ENCODE measurements at places on chromosomes 12 and 14. TPM values are rescaled to one million over a fixed set of nuclear protein-coding genes. Genes with fewer than 3 reads are reported as not detected.

GRCh38 chr14:32896979-32897697 is 41.5 kb upstream of the NPAS3 start:
- peak; percentile 45 for DNase-seq

- DNase-seq = no peak
Measured at GRCh38 chr14:76501156-76501720, 125.3 kb downstream of the ESRRB start.

DNA sequence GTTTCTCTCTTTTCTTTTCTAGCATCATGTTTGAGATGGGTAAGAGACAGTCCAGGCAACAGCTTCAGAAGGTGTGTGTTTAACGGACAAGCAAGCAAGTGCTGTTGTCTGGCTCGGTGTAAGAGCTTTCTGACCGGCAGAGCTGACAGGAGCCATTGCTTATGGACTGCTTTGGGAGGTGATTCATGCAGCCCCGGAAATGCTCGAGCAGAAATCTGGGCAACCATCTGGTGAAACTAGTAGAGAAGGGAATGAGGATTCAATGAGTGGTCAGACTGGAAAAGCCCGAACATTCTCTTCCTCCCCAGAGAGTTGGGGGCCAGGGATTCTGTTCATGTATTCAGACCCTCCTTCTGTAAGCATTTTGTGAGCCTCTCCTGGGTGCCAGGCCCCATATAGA is 24.4 kb downstream of the TUNAR start:
- peak; percentile 82 for DNase-seq

DNA sequence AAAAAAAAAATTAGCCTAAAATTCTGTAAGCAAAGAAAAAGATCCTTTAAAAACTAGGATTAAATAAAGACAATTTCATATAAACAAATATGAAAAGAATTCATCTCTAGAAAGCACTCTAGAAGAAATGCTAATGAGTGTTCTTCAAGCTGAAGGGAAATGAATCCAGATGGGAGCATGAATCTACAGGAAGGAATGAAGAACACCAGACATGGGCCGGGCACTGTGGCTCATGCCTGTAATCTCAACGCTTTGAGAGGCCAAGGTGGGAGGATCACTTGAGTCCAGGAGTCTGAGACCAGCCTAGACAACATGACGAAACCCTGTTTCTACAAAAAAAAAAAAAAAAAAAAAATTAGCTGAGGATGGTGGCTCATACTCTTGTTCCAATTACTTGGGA is 297.2 kb downstream of the FBXL14 start:
- DNase-seq = no peak

GRCh38 chr14:69951263-69951662 is 72.0 kb downstream of the SMOC1 start:
- DNase-seq = no peak

DNA sequence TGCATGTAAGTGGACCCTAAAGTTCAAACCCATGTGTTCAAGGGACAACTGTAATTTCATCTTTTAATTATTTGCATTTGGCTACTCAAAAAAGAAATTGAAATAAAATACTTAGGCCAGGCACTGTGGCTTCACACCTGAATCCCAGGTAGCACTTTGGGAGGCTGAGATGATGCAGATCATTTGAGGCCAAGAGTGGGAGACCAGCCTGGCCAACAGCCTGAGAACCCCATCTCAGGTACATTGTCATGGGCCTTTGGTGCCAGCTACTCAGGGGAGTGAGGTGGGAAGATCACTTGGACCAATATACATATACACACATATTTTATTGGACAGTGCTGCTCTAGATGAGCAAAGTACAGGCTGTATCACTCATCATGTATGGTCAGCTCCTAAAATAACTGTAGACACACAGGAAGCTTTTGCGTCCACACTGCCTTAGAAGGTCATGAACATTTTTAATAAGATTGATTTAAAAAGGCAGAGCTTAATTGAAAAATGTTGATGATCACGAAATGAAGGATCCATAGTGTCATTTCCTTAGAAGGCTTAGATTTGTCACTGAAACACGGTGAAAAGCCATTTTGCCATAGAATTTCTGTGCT is 2.5 kb upstream of the ZCCHC8 start:
- DNase-seq = no peak

GRCh38 chr14:102390064-102390855 is 27.5 kb downstream of the TECPR2 start:
- no peak for DNase-seq

- DNase-seq = no peak
Measured at GRCh38 chr14:34137001-34137745, 186.3 kb upstream of the EGLN3 start.

DNA sequence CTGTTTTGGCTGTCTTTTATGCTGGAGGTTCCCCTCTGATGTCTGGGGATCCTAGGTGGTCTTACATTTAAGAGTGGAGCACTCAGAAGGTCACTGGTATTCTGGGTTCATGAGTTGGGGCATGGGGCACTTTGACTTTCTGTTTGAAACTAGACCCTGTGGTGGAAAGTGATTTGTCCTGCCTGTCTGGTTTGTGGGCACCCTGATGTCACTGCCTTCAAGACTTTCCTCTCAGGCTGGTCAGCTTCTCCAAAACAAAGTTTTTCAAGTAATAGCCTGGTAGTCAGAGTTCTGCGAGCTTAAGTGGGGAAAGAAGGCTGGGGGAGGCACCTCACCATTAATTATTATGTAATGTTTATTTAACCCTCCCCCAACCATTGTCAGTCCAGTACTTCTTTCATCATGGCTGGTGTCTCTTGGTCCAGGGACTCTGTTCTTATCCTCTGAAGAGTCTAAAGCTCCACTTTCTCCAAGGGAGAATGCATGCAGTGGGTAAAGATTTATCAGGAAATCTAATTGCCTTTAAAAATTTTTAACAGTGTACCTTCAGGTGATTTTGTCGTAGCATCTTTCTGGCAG is 35.3 kb downstream of the ZC3H14 start:
- no peak for DNase-seq

GRCh38 chr14:62453226-62453625 is 592.0 kb downstream of the KCNH5 start:
- no peak for DNase-seq

DNA sequence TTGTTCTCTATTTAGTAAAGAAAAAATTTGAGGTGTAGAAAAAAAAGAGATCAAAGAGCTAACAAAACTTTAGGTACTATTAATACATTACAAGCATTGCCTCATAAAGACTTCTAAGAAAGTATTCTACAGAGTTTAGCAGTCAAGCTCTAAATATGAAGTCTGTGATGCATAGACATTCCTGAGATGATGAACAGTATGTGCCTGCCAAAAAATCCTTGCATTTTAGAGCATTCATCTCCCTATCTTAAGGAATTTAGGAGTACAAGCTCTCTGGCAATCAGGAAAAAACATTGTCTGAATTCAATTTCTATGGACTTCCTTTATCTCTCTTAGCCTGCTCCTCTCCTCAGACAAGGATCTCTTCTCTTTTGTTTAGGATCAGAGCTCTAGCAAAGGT is 202.6 kb upstream of the LRFN5 start:
- DNase-seq = no peak

GRCh38 chr12:111926631-111927030 is 84.6 kb downstream of the MAPKAPK5 start:
- no peak for DNase-seq

DNA sequence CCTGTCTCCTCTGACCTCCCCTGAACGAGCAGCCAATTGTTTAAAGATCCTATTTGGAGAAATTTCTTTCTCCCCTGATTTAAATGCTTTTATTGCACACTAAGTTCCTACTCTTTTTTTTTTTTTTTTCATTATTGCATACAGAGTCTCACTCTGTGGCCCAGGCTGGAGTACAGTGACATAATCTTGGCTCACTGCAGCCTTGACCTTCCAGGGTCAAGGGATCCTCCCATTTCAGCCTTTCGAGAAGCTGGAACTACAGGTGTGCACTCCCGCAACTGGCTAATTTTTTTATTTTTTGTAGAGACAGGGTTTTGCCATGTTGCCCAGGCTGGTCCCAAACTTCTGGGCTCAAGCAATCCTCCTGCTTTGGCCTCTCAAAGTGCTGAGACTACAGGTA is 5.2 kb upstream of the P2RX7 start:
- DNase-seq = no peak

DNA sequence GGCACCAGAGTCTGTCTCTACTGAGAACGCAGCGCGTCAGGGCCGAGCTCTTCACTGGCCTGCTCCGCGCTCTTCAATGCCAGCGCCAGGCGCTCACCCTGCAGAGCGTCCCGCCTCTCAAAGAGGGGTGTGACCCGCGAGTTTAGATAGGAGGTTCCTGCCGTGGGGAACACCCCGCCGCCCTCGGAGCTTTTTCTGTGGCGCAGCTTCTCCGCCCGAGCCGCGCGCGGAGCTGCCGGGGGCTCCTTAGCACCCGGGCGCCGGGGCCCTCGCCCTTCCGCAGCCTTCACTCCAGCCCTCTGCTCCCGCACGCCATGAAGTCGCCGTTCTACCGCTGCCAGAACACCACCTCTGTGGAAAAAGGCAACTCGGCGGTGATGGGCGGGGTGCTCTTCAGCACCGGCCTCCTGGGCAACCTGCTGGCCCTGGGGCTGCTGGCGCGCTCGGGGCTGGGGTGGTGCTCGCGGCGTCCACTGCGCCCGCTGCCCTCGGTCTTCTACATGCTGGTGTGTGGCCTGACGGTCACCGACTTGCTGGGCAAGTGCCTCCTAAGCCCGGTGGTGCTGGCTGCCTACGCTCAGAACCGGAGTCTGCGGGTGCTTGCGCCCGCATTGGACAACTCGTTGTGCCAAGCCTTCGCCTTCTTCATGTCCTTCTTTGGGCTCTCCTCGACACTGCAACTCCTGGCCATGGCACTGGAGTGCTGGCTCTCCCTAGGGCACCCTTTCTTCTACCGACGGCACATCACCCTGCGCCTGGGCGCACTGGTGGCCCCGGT is at the start of gene PTGDR:
Gene PTGDR, plus strand, starts transcription at position 198 of the 778 bp plus-strand sequence. Its CDS starts 117 bp downstream, at position 315.
- peak; percentile 17 for DNase-seq

DNA sequence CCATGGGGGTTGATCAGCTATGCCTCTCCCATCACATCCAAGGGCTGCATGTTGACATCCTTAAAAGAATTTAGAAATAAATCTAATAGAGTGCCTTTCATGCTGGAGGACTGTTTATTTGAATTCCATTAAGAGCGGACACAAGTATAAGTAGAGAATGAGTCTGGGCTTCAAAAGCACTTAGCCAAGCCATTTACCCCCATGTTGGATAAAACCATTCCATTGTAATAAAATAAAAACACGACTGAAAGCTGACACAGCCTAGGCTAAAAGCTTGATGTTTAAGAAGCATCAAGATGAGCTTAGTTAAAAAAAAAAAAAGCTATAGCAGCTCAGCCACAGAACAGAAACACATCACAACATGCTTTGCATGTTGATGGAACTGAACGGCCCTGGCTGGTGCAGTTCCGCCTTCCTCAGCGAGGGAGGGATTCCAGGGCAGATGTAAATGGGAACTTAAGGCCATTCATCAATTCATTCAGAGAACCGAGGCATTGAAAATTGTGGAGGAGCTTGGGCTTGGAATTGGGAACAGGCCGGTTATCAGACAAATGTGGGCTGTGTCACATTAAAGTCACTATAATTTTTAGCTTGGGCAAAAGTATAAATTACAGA is 41.2 kb downstream of the TMEM132D start:
- no peak for DNase-seq

GRCh38 chr14:105213361-105213760 is 32.2 kb upstream of the NUDT14 start:
- DNase-seq = no peak

GRCh38 chr12:131682510-131682895 is 28.4 kb upstream of the SFSWAP start:
- DNase-seq = no peak

DNA sequence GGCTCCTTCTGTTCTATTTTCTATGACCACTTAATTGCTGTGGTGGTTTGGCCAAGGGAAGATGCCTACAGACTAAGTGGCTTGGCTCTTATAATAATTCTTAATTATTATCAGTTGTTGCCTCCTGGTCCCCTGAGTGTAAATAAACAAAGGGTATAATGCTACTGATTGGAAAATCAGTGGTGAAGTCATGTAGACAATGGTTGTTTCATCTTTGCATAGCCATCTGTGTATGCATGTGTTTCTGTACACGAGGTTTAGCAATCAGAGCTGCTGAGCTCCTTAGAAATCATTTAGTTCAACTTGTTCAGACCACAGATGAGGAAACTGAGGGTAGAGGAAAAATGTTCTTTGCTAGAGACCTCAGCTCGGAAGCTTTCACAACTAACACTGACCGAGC is 152.2 kb downstream of the STXBP6 start:
- no peak for DNase-seq

- DNase-seq = peak; percentile 75
Measured at GRCh38 chr14:105203057-105203531, 22.0 kb upstream of the NUDT14 start.

DNA sequence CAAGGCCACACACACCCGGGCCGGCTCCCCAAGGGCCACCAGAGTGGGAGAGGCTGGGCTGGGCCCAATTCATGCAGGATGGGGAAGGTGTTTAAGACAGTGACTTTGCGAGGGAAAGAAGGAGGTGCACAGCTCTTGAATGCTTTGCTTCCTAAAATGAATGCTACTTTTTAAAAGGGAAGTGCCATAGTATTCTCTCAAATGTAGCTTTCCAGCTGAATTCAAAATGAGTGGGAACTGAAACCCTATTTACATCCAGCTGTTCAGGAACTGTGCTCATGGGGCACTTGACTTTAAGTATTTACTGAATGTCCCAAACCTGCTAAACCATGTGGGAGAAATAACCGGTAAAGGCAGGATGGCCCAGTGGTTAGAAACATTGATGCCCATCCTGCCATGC is 7.6 kb downstream of the ITPK1 start:
- DNase-seq = no peak

DNA sequence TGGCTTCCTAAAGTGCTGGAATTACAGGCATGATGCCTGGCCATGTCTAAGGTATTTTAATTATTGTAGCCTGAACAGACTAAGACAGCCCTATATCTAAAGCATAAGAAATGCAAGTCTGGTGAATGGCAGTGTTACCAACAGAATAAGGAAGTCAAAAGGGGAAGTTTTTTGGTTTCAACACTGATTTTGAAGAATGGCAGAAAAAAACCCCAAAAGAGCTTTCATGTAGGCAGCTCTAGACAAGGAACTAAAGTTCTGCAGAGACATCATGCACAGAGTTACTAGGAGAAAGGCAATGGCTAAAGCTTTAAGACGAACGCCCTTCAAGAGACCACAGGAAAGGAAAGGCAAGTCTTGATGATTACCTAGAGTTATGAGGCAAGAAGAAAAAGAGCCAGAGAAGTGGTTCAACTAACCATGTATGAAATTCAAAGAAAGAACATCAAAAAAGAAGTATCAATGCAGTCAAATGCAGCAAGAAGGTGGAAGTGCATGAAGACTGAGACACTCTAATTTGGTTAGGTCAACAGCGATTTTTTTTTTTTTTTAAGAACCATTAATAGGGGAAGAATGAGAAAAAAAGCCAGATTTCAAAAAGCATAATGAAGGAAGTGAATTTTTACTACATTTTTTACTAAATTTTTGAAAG is 50.8 kb downstream of the RPS6KA5 start:
- no peak for DNase-seq

Gene CRIP2
- 94.1 TPM for total RNA-seq

Gene TPH2
- total RNA-seq = not detected

Gene ABHD4
- 12.8 TPM for total RNA-seq

Gene RPS29
- 2,692 TPM for total RNA-seq

Gene TEX52
- not detected for total RNA-seq

Gene SLC15A5
- not detected for total RNA-seq

Gene GATC
- total RNA-seq = 35.4 TPM

Gene SYNDIG1L
- not detected for total RNA-seq
